ENCODE measurements at places on chromosomes 4 and X.

GRCh38 chr4:17328141-17328815 lies 183.6 kb downstream of the QDPR start:
- no peak for DNase-seq

DNA sequence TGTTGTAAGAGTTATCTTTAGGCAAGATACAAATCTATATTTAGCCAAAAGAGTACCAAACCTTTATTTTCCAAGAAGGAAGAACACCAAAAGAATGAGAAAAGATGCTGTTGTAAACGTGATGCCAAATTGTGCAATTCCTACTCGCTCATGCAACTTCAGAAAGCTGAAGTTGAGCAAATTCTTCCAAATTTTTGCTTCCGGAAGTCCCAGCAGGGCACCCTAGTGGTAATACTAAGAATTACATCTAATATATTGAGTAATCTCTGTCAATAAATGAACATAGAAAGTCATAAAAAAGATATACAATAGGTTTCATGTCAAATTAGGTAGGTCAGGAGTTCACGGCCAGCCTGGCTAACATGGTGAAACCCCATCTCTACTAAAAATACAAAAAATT lies 36.0 kb upstream of the SMARCAD1 start:
- DNase-seq = no peak

DNA sequence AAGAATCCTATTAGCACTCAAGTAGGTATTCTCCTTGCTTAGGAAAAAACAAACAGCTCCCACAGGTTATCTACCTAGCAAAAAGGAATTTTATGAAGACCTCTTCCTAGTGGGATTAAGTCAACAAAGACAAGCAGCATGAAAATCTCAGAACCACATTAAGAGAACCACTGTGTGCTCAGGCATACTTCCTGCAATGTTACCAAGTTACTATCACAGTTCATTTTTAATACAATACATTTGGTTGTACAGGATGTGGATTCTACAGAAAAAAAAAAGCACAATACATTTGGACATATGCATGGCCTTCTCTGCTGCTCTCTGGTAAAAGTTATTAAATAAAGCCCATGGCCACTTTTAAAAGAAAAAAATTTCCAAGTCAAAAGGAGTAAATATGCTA lies 193.7 kb downstream of the PPP3CA start:
- no peak for DNase-seq

DNA sequence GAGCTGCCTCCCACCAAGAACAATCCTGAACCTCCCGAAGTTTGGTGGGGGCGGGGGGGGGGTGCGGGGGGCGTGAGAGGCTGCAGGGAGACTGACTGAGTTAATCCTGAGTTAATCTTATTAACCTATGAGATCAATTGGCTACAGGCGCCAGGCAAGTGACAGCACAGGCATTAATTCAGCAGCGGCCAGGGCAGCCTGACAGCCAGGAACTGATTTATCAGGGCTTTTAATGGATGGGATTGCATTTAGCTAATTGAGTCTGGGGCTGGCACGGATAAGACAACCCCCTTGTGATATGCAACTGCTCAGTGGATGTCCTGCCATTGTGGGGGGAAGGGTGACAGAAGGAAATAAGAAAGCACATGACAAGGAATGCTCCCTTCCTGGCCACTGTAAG lies 16.3 kb downstream of the RTL5 start:
- DNase-seq = no peak

- no peak for DNase-seq
Measured at GRCh38 chrX:71236836-71237235, 13.8 kb downstream of the GJB1 start.

- no peak for DNase-seq
Measured at GRCh38 chr4:36173905-36174304, 70.4 kb downstream of the ARAP2 start.

- DNase-seq = no peak
Measured at GRCh38 chr4:125693228-125693627, 378.5 kb downstream of the FAT4 start.

GRCh38 chrX:39840133-39840532 lies 257.6 kb downstream of the BCOR start:
- DNase-seq = no peak

DNA sequence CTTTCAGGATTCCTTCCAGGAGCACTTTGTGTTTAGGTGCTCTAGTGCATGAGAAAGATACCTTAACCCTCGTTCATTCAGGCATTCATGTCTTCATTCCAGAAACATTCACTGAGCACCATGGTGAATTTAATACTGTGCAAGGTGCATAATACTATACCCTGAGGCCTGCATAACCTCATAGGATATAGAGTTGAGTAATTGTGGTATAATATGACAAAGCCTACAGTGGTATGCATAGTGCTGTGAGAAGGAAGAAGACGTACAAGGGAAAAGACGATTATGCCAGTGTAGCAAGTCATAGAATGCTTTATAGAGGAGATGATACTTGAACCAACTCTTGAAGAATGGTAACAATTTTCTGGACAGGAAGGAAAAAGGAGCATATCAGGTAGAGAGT lies 34.3 kb downstream of the MTM1 start:
- DNase-seq = no peak

DNA sequence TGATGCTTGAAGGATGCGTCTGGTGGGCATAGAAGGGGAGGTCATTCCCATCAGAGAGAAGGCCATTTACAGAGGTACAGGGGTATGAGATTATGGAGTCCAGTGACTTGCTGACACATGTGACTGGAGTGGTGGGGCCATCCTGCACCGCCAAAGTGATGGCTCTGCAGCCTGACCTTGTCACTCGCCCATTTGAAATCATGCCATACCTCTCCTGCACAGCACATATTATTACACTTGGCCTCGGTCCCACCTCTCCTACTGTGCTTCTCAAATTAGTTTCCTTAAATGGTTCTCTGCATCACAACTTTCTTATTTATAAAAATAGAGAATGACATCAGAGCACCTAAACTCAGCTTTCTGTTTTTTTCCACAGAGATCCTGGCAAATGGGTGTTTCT lies 60.7 kb upstream of the HAND2 start:
- no peak for DNase-seq

- no peak for DNase-seq
Measured at GRCh38 chr4:82248903-82249632, 124.7 kb downstream of the HNRNPD start.
